NT2/D1 (cell line): ENCODE measurements at places on chromosomes 5 and 9.

DNA sequence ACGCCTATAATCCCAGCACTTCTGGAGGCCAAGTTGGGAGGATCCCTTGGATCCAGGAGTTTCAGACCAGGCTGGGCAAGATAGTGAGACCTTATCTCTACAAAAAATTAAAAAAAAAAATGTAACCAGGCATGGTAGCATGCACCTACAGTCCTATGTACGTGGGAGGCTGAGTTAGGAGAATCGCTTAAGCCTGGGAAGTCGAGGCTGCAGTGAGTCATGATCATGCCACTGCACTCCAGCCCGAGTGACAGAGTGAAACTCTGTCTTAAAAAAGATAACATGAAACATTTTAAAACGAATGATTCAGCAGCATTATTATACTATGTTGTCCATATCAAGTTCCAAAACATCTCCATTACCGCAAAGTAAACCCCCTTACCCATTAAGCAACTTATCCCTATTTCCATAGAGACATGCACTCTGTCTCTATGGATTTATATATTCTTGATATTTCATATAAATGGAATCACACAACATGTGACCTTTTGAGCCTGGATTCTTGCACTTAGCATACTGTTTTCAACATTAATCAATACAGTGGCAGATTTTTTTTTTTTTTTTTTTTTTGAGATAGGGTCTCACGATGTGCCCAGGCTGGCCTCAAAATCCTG is 56.9 kb upstream of the MTMR12 start:
- no peak for DNase-seq

DNA sequence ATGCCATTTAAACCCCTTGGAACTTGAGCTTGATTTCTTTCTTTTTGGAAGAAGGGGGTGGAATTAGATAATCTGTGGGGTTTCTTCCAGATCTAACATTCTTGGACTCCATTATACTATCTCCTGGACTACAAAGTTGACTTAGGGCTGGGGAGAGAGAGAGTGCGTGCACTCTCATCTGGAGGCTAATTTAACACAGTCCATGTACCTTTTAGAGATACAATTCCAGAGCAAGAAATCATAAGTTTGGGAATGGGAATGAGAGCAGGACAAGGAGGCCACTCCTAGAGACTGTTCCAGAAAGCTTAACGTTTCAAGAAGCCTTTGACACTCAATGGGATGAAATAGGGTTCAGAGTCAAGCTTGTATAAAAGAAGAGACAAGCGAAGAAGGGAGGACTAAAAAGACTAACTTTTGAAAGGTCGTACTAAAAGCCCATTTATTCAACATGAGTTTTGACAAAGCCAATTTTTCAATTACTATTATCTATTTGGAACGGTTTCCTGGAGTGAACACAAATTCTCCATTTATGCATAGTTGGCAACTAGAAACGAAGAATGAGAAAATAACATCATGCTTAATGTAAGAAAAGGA is 83.4 kb downstream of the ACTL7B start:
- DNase-seq: no peak

DNA sequence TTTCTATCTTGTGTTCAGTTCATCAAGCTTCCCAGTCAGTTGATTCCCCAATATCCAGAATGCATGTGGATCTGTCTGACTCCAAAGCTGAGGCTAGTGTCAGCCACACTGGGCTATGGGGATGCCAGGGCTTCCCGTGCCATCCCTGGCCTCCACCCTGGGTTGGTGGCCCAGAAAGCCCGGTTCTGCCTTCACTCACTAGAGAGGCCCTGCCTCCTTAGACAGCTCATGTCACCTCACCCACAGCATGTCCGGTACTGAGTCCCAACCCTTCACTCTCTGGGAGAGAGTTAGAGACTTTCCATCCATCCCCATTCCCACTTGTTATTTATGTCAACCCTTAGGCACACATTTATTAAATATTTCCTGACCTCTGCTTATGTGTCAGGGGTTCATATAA is 119.5 kb upstream of the GPR151 start:
- DNase-seq: no peak

GRCh38 chr9:130532426-130533080 is 46.8 kb upstream of the FUBP3 start:
- DNase-seq: no peak

DNA sequence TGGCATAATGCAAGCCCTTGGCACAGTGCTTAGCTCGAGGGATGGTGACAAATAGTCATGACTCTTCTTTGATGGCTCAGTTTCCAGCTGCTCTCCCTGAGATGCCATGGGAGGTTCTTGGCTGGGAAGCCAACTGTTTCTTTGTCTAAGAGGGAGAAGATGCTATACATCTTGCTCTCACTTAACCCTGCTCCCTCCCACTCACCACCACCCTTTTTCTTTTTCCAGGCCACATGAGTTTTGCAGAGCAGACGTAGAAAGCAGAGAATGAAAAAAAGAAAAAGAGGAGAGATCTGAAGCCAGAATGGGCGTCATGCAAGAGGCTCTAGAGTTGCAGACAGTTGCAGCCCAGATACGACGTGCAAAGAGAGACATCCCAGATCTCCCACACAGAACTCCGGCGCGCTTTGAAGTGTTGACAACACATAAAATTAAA is 160.5 kb downstream of the FGF18 start:
- DNase-seq: no peak

DNA sequence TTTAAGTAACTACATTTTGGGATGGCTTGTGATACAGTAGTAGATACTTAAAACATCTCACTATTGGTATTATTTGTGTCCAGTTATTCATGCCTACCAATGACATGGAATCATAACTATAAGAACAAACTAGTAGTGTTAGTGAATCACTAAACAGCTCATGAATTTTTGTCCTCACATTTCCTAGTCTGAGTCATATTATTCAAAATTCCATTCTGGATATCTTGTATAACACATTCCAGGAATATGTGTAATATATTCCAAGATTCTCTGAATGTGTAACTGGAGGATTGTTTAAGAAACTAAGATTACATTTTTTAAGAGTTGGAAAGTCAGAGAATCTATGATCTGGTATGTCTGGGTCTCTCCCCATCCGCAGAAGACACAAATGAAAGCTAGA is 565.3 kb upstream of the ZNF608 start:
- no peak for DNase-seq

DNA sequence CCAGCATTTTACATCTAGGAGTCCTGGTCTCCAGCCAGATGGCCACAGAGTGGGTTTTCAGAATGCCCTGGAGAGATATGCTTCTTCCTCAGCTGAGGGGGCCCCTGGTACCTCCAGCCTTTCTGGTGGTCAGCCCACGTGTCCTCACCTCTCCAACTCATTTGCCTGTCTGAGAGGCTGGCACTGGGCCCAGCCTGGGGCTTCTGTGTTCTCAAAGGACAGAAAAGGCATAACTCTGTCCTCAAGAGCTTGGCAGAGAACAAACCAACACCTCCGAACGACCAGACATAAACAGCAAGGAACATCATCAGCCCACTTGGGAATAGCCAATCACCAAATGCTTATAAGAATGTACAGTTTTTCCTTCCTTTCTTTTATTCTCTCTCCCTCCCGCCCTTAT is 17.1 kb downstream of the ENG start:
- DNase-seq: no peak

DNA sequence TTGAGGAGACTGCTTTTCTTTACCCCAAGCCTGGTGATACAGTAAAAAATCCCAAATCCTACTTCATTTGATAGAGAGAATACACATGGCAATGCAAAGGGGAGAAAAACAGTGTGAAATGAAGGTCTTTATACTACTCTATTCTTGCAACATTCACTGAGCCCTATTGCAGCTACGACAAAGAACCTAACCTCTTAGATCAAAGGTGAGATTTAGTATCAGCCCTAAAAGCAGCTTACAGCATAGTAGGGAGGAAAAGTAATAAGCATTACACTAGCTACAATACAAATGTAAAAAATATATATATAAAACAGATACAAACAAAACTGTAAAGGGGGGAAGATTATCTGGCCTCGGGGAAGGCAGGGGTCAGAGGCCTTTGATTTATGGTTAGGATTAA is 147.1 kb downstream of the MAPKAP1 start:
- no peak for DNase-seq

DNA sequence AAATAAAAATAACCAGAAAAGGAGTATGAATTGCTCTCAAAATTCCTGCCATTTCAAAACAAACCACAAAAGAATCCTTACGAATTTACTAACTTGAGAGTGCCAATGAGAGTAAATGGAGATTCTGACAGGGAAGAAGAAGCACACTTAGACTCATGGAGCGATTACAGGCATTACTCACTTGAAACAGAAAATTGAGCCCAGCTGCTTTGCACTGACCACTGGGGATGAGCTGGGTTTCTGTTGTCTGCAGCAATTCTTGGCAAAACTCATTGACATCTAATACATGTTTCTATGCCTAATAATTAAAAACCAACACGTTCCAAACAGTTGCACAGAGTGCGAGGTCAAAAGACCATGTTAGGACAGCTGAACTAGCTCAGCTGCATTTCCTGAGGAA is 731.6 kb downstream of the DNAH5 start:
- DNase-seq: no peak

- no peak for DNase-seq
Observed at GRCh38 chr9:35569206-35569605, 35.9 kb upstream of the TESK1 start.

DNA sequence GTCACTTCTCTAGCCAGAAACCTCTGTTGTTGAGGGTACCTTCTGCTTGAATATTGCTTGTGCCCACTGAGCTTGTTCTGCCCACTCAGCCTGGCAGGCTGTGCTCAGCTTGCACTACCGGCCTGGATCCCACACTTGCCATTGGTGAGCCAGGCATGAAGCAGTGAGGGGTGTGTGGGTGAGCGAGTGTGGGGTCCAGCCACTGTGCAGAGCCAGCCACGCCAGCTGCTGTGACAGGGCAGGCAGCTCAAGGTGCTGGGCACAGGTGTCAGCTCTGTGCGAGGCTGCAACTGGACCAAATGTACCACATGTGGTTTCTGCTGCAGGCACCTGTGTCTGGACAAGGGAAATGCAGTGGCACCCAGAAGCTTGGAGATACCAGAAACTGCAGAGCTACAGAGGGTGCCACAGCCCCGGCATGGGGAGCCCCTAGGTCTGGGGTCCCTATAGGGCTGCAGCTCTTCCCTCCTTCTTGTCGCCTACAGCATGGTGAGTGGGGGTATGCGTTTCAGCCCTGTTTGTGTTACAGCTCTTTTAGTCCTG is 305.1 kb upstream of the RIOK2 start:
- DNase-seq: no peak

GRCh38 chr9:112833081-112833480 is 57.6 kb downstream of the SLC46A2 start:
- no peak for DNase-seq

DNA sequence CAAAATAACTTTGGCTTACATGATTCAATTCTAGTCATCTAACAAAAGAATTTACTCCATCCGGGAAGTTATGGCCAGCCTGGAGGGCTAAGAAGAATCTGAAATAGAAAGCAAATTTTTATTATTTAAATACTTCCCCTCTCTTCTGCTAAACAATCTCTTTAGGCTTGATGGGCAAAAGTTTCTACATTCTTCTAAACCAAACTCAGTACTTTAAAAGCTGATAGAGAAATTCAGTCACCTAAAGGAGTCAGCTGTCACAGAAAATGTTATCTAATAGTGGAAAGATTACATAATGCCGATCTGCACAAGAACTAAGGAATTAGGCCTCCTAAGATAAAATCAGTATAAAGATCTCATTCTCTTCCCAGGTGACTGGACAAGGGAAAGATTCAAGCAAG is 32.4 kb downstream of the GNAQ start:
- DNase-seq: no peak

DNA sequence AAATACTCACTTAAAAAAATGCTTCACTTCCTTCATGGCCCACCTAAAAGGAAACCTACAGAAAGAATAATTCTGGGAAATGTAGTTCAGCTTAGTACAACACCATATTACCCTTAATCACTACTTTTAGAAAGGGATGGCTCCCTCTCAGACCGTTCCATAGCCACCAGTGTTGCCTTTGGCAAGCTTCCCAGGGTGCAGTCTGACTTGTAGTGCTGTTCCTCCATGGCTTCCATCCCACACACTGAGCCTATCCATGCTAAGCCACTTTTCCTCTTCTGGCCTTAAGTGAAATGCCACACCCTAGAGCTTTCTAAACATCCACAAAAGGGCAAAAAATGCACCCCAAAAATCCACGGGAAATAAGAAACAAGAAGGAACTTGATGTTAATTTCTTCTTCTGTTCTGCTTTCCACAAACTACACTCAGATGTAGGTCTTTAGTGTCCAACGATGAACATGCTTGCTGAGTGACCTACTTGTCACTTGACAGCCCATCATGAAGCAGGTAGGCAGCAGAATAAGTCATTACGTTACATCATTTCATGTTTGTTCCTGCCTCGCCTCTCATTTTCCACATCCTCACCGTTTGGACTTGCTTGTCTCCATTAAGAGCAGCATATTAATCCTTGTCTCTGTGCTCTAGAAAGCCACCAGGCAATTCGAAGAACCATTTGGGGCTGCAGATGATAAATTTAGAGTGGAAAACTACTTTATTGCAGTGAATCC is 391.1 kb upstream of the GRAMD2B start:
- no peak for DNase-seq

DNA sequence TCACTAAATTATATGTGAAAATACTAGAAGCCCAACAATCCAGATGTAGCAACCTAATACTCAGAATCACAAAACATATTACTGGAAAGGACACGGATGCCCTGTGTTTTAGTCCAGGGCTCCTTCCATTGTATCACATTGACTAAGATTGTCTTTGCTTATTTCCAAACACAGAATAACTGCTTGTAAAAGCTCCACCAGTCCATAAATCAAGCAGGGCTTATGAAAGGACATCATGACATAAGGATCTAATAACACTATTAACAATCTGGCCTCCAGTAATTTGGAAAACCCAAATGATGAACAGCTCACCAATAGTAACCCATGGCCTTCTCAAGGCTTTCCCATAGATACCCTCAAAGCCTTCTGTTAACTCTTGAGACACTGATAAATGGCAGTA is 39.8 kb downstream of the WDR41 start:
- no peak for DNase-seq

- no peak for DNase-seq
Observed at GRCh38 chr9:111427186-111427585, 57.0 kb downstream of the ECPAS start.

- DNase-seq: no peak
Observed at GRCh38 chr5:95836544-95836943, 14.0 kb upstream of the GLRX start.

GRCh38 chr9:29741169-29741568 is 2167.9 kb upstream of the C9orf72 start:
- no peak for DNase-seq

DNA sequence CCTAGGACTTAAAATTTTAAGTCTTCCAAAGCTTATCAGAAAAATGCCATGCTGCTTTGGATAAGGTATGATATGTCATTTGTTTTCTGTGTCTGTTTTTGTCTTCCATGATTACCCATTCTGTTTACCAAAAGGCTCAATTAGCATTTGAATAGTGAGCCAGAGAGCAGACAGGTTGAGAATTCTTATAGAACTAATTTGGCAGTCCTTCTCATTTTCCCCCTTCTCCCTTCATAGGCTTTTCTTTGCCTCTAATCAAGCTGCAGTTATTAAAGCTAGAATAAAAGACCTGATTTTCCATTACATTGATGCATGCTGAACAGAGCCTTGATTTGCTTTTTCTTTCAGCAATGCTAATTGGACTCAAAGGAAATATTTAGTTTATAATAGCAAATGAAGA is 993.0 kb downstream of the MAT2B start:
- DNase-seq: peak; percentile 27

- DNase-seq: no peak
Observed at GRCh38 chr5:32618962-32619361, 33.6 kb downstream of the SUB1 start.

- DNase-seq: no peak
Observed at GRCh38 chr9:73074176-73074708, 77.4 kb upstream of the ANXA1 start.
